Right ventricle myocardium inferior (tissue), 1 donor: ENCODE measurements at places on chromosomes 5 and 9. TPM values are rescaled to one million over a fixed set of nuclear protein-coding genes. Genes with fewer than 3 reads are reported as not detected.

DNA sequence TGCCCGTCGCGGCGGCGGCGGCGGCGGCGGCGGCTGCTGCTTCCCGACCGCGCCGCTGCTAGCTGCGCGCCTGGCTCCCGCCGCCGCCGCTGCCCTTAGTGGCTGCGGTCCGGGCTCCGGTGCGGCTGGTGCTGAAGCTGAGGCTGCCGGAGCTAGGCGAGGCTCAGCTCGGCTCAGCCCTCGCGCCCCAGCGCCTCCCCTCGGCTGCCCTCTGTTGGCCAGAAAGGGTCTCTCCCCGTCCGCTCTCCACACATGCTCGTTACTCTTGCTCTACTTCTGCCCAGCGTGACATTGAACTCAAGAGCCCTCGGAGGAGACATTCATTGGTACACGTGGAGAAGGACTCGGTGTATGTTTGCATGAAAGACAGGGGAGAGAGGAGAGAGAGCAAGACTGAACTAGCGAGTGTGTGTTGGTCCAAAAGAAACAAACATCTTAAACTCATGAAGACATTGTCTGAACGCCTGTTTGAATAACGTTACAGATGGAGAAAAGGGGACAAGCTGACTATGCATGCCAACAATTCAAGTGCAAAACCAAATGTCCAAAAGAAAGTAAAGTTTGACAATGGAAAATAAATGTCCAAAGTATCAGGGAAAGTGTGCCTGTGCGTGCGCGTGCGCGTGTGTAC, at the start of gene HCN1:
Gene HCN1 (minus strand): TSS at position 175 of the 631 bp plus-strand sequence.
- DNase-seq: peak; percentile 85

Gene CLIC3
- total RNA-seq: 1.1 TPM

Gene SH3GL2
- total RNA-seq: 0.51 TPM

Gene UNC5A
- total RNA-seq: 0.08 TPM
